ENCODE measurements at places on chromosomes 3 and 15. TPM values are rescaled to one million over a fixed set of nuclear protein-coding genes. Genes with fewer than 3 reads are reported as not detected.
A peak's percentile ranks its signal among the peaks of the same experiment; 100 is the strongest.

- DNase-seq, result no peak
- no peak overlapping the region for H3K27ac ChIP-seq
- peaks cover 46% of the 10 kb centered on the region for H3K4me1 ChIP-seq
- H3K27me3 ChIP-seq, result peaks cover 22% of the 10 kb centered on the region
- H3K36me3 ChIP-seq, result peaks cover 6% of the 10 kb centered on the region
These were observed 55.2 kb upstream of the ACAN start for GRCh38 chr15:88748081-88748480.

DNA sequence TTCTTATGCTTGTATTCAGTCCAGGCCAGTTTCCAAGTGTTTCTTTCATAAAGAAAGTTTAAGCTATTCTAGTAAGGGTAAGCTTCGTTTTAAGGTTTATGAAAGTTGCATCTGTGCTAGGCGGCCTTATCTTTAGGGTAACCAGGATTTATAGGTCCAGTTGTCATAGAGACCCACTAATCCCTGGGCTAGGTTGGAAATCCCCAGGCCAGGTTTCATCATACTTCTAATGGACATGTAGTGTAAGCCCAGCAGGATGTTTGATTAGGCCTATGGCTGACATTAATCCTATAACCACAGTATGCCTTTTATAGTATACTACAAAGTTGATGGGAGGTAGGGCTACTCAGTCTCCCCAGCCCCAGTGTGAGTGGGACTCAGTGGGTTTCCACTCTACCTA, 312.4 kb downstream of the CACNA2D3 start:
- H3K4me1 ChIP-seq, result no peaks in the 10 kb centered on the region
- H3K4me3 ChIP-seq, result no peak overlapping the region
- no peak for DNase-seq
- no peak overlapping the region for H3K27ac ChIP-seq
- no peaks in the 10 kb centered on the region for H3K27me3 ChIP-seq
- no peaks in the 10 kb centered on the region for H3K36me3 ChIP-seq

The TRPM1 gene
- total RNA-seq, result not detected

- peaks cover 4% of the 10 kb centered on the region for H3K27me3 ChIP-seq
- no peak overlapping the region for H3K4me3 ChIP-seq
- H3K36me3 ChIP-seq, result no peaks in the 10 kb centered on the region
- peak overlapping the region; percentile 81 for H3K27ac ChIP-seq
These were observed 476.0 kb upstream of the TBL1XR1 start for GRCh38 chr3:177673112-177673914.

GRCh38 chr3:184200825-184201224, 14.8 kb downstream of the ABCF3 start:
- no peak overlapping the region for H3K4me3 ChIP-seq
- no peak overlapping the region for H3K27ac ChIP-seq
- no peaks in the 10 kb centered on the region for H3K4me1 ChIP-seq
- H3K36me3 ChIP-seq, result no peaks in the 10 kb centered on the region
